ENCODE measurements at places on chromosomes 11 and 22.

- no peak for DNase-seq
These were observed 193.9 kb downstream of the KIF18A start for GRCh38 chr11:27914080-27914479.

- DNase-seq: no peak
These were observed 133.3 kb downstream of the ATXN10 start for GRCh38 chr22:45804986-45805325.

- DNase-seq: no peak
These were observed 450.5 kb upstream of the DDI1 start for GRCh38 chr11:103585911-103586310.

GRCh38 chr22:41360126-41360525 lies 21.6 kb upstream of the TEF start:
- no peak for DNase-seq

Measured in activated gamma-delta T cell (primary cell).